ENCODE measurements at places on chromosomes 12 and 14.

DNA sequence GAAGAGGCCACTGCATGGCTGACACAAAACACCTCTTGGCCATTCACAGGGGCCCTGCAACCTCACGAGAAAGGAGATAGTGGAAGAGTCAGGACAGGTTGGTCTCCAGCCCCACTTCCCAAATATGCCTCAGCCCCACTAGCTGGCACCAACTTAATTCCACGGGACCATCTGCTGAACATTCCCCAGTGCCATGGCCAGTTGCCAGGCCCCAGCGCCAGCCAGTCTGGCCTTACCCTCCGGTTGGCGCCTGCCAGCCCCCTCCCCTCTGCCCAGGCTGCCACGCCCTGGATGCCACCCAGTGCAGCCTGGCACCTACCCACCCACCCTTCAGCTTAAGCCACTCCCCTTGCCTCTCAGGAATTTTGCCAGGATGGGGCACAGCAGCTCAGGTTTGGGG is 21.2 kb upstream of the HSPB8 start:
- peaks cover 27% of the 10 kb centered on the region for H3K27me3 ChIP-seq
- no peaks in the 10 kb centered on the region for H3K4me1 ChIP-seq
- DNase-seq = no peak
- no peak overlapping the region for H3K27ac ChIP-seq

GRCh38 chr12:43169115-43169681 is 382.8 kb downstream of the ADAMTS20 start:
- no peak overlapping the region for H3K4me3 ChIP-seq
- no peak for DNase-seq
- H3K27me3 ChIP-seq = no peaks in the 10 kb centered on the region
- H3K27ac ChIP-seq = no peak overlapping the region
- no peaks in the 10 kb centered on the region for H3K36me3 ChIP-seq

GRCh38 chr14:76765461-76765931 is 4.2 kb downstream of the VASH1 start:
- DNase-seq = no peak
- H3K27ac ChIP-seq = no peak overlapping the region
- peaks cover 33% of the 10 kb centered on the region for H3K4me1 ChIP-seq
- no peaks in the 10 kb centered on the region for H3K36me3 ChIP-seq

DNA sequence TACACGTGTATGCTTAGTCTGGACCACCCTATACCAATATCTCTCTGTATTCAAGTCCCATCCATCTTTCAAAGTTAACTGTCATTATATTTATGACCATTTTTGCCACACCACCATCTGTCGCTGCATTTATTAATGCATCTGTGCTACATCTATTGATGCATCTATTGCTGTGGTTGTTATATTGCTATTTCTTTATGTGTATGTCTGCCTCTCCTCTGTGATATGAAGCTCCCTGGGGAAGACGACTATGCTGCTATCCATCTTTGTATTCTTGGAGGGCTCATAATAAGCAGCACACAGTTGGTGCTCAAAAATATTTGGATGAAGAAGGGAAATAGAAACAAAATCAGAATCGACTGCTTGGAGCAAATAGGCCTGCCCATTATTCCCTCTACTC is 357.6 kb downstream of the RPS29 start:
- H3K4me3 ChIP-seq = no peak overlapping the region
- H3K27ac ChIP-seq = no peak overlapping the region
- H3K36me3 ChIP-seq = no peaks in the 10 kb centered on the region
- no peaks in the 10 kb centered on the region for H3K4me1 ChIP-seq

- no peaks in the 10 kb centered on the region for H3K27me3 ChIP-seq
- H3K27ac ChIP-seq = no peak overlapping the region
- no peaks in the 10 kb centered on the region for H3K36me3 ChIP-seq
- H3K4me1 ChIP-seq = no peaks in the 10 kb centered on the region
Measured at GRCh38 chr14:32252030-32252670, 49.1 kb upstream of the RNU6-8 start.

DNA sequence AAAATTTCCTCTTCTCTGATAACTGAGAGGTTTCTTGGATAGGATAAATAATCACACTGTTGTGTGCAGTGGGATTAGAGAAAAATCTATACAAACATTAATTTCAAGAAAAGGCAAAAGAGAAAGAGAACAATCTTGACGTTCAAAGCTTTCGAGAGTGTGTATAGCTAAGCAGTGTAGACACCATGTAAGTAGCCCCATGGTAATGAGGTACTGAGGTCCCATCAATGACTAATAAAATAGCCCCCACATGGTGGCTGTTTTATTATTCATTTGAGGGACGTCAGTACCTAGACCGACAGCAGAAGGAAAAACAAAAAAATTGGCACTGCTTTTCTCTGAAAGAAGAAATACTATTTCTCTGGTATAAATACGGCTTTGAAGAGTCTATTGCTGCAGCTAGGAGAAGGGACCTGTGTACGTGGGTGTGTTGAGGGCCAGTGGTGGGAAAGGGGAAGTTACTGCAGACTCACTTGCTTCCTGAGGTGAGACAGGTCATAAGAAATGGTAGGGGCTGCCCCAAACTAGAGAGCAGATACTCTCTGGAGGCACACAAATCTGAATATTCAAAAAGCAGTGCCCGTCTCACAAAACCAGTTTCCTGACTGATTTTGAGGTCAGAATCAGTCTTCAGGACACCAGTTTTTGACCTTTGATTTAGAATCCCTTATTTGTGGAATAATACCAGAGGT is 339.8 kb downstream of the EMP1 start:
- H3K27ac ChIP-seq = no peak overlapping the region
- no peak for DNase-seq
- H3K36me3 ChIP-seq = no peaks in the 10 kb centered on the region
- H3K4me3 ChIP-seq = no peak overlapping the region
- H3K27me3 ChIP-seq = peaks cover 11% of the 10 kb centered on the region
- no peaks in the 10 kb centered on the region for H3K4me1 ChIP-seq

DNA sequence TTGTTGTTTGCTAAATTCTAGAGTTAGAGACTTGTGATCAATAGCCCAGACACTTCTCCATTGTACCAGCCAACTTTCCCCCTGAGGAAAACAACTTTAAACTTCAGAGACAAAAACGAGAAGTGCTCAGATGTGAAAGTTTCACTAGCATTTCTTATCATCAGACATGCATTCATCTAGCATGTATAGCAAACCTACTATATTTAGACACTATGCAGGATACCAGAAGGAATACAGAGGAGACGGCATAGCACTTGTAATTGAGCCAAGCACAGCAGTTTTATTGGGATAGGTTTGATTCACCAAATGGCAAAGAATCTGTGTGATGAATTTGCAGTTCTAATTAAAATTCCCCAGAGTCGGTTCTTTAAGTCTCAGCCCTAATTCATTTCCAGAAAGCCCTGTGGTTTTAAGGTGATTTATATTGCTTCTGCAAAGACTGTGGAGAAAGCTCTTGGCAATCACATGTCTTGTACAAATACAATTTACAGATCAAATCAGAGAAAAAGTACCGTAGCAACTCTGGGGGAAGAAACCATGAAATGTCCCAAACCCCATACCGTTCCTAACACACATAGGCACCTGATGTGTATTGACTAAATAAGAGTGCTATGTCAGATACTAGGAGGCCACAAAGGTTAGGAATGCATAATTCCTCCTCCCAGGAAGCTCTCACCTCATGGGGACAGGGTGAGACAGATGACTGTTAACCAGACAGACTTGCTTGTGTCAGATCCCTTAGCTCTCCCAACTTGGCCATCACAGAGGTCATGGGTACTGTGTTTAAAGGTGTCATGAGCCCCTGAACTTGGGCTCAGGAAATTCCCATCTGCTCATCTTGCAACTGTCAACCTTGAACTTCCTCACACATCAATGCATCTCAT is 69.6 kb upstream of the KRAS start:
- no peaks in the 10 kb centered on the region for H3K27me3 ChIP-seq
- no peaks in the 10 kb centered on the region for H3K36me3 ChIP-seq
- H3K27ac ChIP-seq = no peak overlapping the region

- no peak overlapping the region for H3K27ac ChIP-seq
- no peak overlapping the region for H3K4me3 ChIP-seq
- peaks cover 9% of the 10 kb centered on the region for H3K27me3 ChIP-seq
- no peak for DNase-seq
Measured at GRCh38 chr12:108109504-108109903, 19.6 kb upstream of the WSCD2 start.

DNA sequence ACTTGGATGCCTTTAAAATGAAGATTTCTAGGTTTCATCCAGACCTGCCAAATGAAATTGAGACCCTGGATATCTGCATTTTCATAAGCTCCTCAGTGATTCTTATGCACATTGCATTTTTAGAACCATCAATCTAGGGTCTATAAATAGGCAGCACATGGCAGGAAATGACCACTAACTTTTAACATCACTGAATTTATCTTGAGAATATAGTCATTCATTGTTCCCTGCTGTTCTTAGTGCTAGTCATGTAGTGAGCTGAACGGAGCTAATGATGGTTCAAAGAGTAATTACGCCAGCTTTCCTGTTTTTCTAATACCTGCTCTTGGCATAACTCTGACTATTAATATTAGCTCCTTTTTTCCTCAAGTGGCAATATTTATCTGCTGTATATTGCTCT is 91.6 kb downstream of the TPH2 start:
- DNase-seq = no peak
- H3K4me3 ChIP-seq = no peak overlapping the region
- H3K36me3 ChIP-seq = no peaks in the 10 kb centered on the region
- H3K27me3 ChIP-seq = peaks cover 2% of the 10 kb centered on the region

DNA sequence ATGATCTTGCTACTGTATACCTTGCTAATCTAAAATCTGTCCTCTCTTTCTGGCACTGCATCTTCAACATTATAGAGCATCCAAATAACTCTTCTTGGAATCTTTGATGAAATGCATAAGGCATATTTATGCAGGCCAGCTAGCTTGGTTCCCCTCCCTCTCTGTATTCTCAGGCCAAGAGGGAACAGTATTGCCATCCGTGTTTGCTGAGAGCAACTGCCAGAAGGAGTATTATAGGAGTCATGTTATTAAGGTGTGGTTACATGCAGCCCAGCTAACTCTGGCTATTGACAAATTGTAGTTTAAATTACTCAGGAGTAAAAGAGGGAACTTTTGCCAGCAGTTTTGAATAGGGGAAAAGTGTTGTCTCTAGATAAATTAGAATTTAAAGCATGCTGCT is 309.3 kb upstream of the E2F7 start:
- no peak overlapping the region for H3K27ac ChIP-seq
- no peaks in the 10 kb centered on the region for H3K36me3 ChIP-seq
- H3K4me1 ChIP-seq = no peaks in the 10 kb centered on the region
- H3K27me3 ChIP-seq = no peaks in the 10 kb centered on the region
- H3K4me3 ChIP-seq = no peak overlapping the region

- peaks cover 2% of the 10 kb centered on the region for H3K4me1 ChIP-seq
- H3K27ac ChIP-seq = no peak overlapping the region
- DNase-seq = no peak
- H3K4me3 ChIP-seq = no peak overlapping the region
Measured at GRCh38 chr12:42002563-42002962, 142.1 kb downstream of the GXYLT1 start.

DNA sequence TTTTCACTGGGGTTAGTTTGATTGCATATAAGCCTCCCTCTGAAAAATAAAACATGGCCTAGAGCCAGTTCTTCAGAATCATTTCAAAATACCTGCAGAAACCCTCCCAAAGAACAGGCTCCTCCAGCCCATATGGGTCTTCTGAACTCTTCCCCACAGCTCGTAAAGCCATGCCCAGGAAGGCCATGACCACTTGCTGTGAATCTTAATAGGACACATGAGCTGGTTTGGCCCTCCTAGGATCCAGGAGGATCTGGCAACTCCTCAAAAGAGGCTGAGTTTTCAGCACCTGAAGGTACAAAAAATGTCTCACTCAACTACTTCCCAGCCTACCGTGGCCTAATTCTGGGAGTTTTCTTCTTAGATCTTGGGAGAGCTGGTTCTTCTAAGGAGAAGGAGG is 2.4 kb downstream of the MYBPC1 start:
- H3K36me3 ChIP-seq = no peaks in the 10 kb centered on the region
- H3K4me1 ChIP-seq = no peaks in the 10 kb centered on the region
- no peak for DNase-seq
- H3K27me3 ChIP-seq = peaks cover 3% of the 10 kb centered on the region
- no peak overlapping the region for H3K27ac ChIP-seq
- H3K4me3 ChIP-seq = no peak overlapping the region

DNA sequence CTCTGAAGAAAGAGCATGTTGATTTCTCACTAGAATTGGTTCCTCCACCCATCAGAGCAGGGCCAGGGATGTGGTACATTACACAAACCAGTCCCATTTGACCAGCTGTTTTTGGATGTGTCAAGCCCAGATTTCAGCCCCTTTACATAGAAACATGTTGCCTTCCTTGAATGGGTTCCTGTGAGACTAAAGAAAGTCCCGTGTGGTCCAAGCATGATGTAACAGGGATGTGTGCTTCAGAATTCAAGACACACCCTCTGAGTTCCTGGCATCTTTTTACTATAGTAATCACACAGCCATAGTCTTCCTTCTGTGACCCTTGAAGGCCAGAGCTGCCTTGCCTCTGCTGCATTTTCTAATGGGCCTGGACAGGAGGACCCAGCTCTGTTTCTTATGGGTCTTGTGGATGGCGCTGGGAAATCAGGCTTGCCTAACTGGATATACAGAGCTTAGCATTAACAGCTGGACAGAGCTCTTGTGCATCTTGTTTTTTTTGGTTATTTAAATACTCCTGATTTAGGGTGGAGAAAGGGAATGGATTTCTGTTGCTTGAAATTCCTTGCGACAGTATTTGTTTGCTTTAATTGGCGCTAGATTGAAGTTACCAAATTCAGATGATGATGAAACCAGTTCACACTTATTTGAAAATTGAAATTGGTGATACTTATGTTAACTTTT is 341.0 kb downstream of the ZFP36L1 start:
- H3K27me3 ChIP-seq = no peaks in the 10 kb centered on the region
- peaks cover 24% of the 10 kb centered on the region for H3K36me3 ChIP-seq
- H3K4me1 ChIP-seq = peaks cover 15% of the 10 kb centered on the region
- H3K4me3 ChIP-seq = no peak overlapping the region
- no peak for DNase-seq

DNA sequence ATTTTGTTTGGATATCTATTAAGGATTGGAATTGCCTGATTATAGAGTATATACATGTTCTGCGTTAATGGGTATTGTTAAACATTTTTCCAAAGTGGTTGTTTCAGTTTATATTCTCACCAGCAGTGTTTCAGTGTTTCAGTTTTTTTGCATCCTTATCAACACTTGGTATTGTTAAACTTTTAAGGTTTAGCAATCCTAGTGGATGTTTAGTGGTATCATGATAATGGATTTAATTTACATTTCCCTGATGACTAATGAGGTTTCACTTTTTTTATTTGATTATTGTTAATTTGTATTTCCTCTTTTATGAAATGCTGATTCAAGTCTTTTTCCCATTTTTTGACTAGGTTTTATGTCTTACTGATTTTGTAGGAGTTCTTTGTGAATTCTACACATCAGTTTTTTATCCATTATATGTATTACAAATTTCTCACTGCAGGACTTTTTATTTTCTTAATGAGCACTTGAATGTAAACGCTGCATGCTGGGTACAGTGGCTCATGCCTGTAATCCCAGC is 23.7 kb downstream of the YLPM1 start:
- H3K27ac ChIP-seq = peak overlapping the region; percentile 22
- H3K27me3 ChIP-seq = no peaks in the 10 kb centered on the region
- H3K4me3 ChIP-seq = no peak overlapping the region
- peaks cover 18% of the 10 kb centered on the region for H3K36me3 ChIP-seq
- peaks cover 45% of the 10 kb centered on the region for H3K4me1 ChIP-seq
- DNase-seq = no peak

- no peak overlapping the region for H3K4me3 ChIP-seq
- DNase-seq = no peak
- no peaks in the 10 kb centered on the region for H3K27me3 ChIP-seq
- H3K4me1 ChIP-seq = no peaks in the 10 kb centered on the region
Measured at GRCh38 chr12:58814036-58814435, 106.3 kb downstream of the LRIG3 start.
